ENCODE measurements at places on chromosomes 2 and 18. TPM values are rescaled to one million over a fixed set of nuclear protein-coding genes. Genes with fewer than 3 reads are reported as not detected.

The EPG5 gene
- 22.6 TPM for polyA plus RNA-seq

The RAD51AP2 gene
- polyA plus RNA-seq: not detected

The KCNF1 gene
- 0.10 TPM for polyA plus RNA-seq

The ALPG gene
- polyA plus RNA-seq: not detected

The RETREG2 gene
- polyA plus RNA-seq: 20.7 TPM

The ERICH2 gene
- not detected for polyA plus RNA-seq

The SIX2 gene
- polyA plus RNA-seq: 0.22 TPM

The HOXD12 gene
- 0.14 TPM for polyA plus RNA-seq

The FAM110C gene
- polyA plus RNA-seq: not detected

The ALPP gene
- not detected for polyA plus RNA-seq

The EGR4 gene
- polyA plus RNA-seq: 0.08 TPM

The PID1 gene
- 8.6 TPM for polyA plus RNA-seq

The TRIM54 gene
- polyA plus RNA-seq: not detected

The TMEM87B gene
- 27.8 TPM for polyA plus RNA-seq

The DSG1 gene
- polyA plus RNA-seq: not detected

The CFAP65 gene
- polyA plus RNA-seq: not detected

The TXNDC2 gene
- not detected for polyA plus RNA-seq

The MC2R gene
- polyA plus RNA-seq: not detected

The SLC40A1 gene
- 0.15 TPM for polyA plus RNA-seq

The ADD2 gene
- polyA plus RNA-seq: not detected

The ITGB6 gene
- polyA plus RNA-seq: not detected

The CCDC148 gene
- polyA plus RNA-seq: 0.51 TPM

The PLGLB1 gene
- 1.4 TPM for polyA plus RNA-seq

The RUFY4 gene
- polyA plus RNA-seq: not detected

The KLHL14 gene
- polyA plus RNA-seq: not detected

The LRP1B gene
- polyA plus RNA-seq: not detected

The DUSP28 gene
- polyA plus RNA-seq: 5.8 TPM

The SH2D6 gene
- polyA plus RNA-seq: not detected

The C1D gene
- 32.5 TPM for polyA plus RNA-seq

The SCN2A gene
- polyA plus RNA-seq: 1.8 TPM

The CDK5R2 gene
- polyA plus RNA-seq: not detected

The SCG2 gene
- 0.37 TPM for polyA plus RNA-seq

Measured in GM23248 (cell line).